NCI-H2029 (cell line): ENCODE measurements at places on chromosomes 3 and 15.

- no peak for DNase-seq
Observed at GRCh38 chr3:6449099-6449498, 411.8 kb upstream of the GRM7 start.

GRCh38 chr15:79371591-79371990 lies 60.5 kb upstream of the MINAR1 start:
- no peak for DNase-seq

GRCh38 chr3:188052169-188053035 lies 101.6 kb upstream of the LPP start:
- DNase-seq, result peak; percentile 47

DNA sequence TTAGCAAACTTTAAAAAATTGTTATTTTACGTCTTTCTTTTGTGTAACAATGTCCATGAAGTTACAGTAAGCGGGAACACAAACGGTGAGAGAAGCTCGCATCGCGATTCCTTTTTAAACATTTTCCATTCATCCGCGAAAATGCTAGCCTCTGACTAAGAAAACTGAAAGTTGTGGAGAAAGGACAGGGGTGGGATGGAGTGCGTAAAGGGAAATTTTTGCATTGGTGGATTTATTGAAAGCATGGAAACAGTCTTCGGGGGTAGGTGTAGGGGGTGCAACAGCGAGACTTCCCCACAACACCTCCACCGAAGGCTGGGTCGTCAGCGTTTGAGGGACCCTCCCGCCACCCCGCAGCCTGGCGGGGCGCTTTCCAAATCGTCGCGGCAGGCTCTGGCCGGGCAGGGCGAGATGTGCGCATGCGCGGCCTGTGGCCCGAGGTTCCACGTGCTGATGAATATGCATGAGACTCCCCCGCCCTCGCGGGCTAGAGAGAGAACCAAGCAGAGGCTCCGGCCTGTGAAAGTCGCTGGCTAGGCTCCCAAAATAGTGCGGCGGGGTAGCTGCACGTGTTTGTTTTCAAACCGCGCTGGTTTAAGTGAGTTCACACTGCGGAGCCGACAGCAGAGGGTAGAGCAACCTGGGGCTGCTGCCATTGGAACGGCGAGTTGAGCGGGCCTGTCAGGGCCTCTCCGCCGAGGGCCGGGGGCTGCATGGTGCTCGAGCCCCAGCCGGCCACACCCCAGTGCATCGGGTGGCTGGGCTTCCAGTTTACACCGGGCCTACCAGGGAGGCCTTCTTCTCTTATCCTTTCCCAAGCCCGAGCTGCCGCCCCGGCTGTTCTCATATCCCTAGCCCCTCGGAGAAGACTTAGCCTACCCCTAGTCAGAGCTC lies 9.9 kb downstream of the ZIC1 start:
- DNase-seq, result no peak

- no peak for DNase-seq
Observed at GRCh38 chr3:4503050-4503449, 9.9 kb downstream of the ITPR1 start.
